IMR-90 (cell line): ENCODE measurements at places on chromosomes 3 and 15.

DNA sequence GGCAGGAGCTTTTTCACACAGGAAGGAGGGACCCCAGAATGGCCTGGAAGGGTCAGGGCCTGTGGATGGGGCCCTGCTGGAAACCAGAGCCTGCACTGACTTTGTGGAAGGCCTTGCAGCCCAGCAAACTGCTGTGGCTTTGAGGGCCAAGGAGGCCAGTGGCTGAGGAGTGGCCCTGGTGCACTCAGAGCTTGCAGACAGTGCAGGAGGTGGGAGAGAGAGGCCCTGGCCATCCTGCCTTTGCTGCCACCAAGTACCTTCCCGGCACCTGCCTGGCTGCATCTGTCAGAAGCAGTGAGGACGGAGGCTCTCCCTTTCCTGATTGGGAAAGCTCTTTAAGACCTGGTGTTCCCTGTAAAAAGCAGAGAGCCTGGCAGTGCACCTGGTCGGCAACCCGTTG, 6.4 kb downstream of the PSTPIP1 start:
- no peak for DNase-seq

DNA sequence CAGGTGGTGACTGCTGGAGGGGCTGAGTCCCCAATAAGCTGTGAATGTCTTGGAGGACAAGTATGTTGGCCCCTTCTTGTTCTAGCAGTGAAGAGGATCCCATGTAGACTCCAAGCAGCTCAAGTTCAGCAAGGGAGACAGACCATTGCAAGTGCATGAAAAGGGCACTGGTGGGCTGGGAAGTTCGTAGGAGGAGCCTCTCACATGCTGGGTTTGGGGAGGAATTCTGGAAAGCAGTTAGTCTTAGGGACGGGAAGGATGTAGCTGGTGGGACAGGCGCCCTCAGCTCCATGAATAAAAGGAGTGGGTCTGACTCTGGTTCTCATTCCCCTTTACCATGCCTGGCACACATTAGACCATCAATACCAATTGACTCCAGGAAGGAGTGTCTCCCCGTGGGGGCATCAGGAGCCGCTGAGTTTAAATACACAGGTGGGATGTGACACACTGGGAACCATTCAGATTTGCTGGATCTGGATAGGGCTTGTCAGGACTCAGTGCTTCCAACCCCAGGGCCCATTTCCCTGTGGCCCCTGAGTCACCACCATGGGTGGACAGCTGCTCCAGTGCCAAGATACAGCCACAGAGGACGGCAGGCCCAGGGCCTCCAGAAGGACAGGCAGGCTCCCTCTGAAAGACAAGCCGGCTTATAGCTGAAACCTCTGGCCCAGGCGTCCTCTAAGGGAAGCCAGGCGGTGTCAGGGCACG, 552 bp upstream of the XYLB start:
- DNase-seq = no peak

- DNase-seq = peak; percentile 83
Observed at GRCh38 chr3:17740721-17741141, 1.7 kb downstream of the TBC1D5 start.

- DNase-seq = peak; percentile 22
Observed at GRCh38 chr3:43691120-43691995, 620 bp downstream of the ABHD5 start.

- DNase-seq = peak; percentile 86
Observed at GRCh38 chr3:46517016-46517783, 19.4 kb downstream of the RTP3 start.

DNA sequence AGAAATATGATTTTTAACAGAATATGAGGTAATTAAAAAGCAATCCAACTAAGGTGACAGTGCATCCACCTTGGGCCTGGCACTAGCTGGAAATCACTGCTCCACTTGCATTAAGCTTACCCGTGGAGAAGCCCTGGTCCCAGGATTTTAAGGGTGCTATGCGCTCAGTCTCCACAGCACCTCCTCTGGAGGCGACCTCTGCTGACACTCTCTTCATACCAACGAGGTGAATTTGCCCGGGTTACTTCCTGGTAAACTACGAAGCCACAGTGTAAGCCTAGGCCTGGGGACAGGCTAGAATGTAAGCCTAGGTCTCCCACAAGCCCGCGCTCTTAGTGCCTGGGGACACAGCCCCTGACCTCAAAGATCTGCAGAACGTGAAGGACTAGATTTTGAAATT, 793 bp downstream of the APOD start:
- DNase-seq = no peak

DNA sequence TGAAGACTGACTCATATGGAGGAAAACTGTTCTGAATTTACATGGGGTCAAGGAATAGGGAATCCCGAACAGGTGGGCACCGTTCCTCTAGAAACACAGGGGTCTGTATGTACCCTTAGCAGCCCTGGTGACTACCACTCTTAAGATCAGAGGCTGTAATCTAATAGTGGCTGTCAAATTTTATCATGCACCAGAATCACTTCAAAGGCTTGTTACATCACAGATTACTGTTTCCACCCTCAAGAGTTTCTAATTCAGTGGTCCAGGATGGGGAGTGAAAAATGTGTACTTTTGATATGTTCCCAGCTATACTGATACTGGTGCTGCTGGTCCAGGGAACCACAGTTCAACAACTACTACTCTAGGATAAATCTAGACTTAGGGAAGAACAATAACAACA, 27.9 kb downstream of the DYNC1LI1 start:
- DNase-seq = no peak

DNA sequence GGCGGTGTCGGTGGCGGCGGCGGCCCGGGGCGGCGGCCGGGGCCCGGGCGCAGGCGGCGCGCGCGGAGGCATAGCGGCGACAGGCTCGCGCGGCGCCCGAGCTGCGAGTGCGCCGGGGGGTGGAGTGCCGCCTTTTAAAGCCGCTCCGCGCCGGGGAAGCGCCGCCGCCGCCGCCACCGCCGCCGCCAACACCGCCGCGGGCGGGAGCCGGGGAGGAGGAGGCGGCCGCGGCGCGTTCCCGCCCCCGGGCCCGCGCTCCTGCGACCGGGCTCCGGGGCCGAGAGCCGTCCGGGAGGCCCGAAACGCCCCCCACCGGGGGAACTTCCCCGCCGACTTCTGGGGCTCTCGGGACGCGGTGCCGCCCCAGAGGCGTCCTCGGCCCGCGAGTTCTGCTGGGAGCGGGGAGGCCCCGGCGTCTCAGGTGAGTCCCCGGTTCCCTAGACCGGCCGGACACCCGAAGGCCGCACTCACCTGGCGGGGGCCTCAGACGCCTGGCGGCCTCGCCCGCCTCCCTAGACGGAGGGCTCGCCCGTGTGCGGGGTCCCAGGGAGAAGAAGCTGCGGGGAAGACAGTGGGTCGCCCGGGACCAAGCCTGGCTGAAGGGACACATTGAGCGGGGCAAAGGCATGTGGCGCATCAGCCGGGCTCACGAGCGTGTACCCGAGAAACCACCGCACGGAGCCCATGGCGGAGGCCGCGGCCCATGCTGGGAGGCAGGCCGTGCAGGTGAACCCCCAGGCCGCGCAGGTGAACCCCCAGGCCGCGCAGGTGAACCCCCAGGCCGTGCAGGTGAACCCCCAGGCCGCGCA, at the start of gene PCSK6:
Gene PCSK6, minus strand, starts transcription at position 109 of the 809 bp plus-strand sequence. Its CDS starts 37 bp downstream, at position 72.
- DNase-seq = no peak

DNA sequence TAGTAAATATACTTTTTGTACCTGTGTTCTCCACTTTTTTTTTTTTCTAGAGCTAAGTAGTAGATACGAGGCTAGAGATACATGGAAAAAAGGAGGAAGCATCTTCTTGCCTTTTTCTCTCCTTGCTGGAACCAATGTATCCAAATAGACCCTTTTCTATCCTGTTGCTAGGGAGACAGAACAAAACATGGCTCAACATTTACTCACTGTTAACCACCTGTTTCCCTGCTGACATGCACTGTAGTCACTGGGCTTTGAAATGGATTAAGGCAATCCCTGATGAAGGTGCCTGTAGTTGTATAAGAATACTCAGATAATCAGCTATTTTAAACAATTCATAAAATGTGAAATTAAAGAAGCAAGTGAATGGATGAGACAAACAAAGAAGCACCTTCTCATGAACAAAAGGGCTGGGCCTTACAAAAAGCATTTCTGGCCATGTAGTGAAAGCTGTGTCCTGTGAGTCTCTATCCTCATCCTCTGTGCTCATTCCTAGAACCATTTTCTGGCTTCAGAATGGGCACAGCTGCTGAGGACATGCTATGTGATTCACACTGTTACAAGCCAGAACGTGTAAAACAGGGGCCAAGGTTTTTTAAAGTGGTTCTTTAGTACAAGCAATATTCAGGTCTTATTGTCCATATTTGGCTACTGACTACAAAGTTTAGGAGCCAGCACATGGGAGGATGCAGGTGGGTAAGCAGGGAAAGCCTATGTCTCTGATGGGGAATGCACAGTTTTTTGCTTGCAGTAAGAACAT, 100.4 kb upstream of the NDN start:
- DNase-seq = no peak

GRCh38 chr3:109430911-109431563, 93.7 kb upstream of the DPPA4 start:
- DNase-seq = no peak

- no peak for DNase-seq
Observed at GRCh38 chr3:95418251-95418650, 1355.4 kb downstream of the NSUN3 start.

- no peak for DNase-seq
Observed at GRCh38 chr3:4525560-4526223, 32.5 kb downstream of the ITPR1 start.

- peak; percentile 35 for DNase-seq
Observed at GRCh38 chr3:99232696-99233095, 331.2 kb upstream of the DCBLD2 start.
